ENCODE measurements at places on chromosomes 2 and 18. TPM values are rescaled to one million over a fixed set of nuclear protein-coding genes. Genes with fewer than 3 reads are reported as not detected.

Gene MAPK4
- 26.9 TPM for total RNA-seq

DNA sequence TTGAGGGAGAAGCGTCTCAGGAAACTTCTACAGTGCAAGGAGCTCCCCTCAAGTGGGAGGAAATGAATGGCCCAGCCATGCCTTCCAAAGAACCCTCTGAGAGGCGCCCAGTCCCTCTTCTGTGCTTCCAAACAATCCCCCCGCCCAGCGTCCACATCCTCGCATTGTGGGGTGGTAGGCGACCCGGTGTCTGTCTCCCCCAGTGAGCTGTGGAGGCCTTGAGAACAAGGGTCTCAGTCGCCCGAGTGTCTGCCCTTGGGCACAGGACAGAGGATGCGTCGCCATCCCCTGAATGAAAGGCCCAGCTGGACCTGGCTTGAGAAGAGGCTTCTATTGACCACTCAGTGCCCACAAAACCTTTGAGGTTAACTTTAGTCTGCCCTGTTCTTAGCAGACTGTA is 29.7 kb downstream of the INPP5D start:
- no peak for DNase-seq

Gene ABCG8
- total RNA-seq = 0.11 TPM

DNA sequence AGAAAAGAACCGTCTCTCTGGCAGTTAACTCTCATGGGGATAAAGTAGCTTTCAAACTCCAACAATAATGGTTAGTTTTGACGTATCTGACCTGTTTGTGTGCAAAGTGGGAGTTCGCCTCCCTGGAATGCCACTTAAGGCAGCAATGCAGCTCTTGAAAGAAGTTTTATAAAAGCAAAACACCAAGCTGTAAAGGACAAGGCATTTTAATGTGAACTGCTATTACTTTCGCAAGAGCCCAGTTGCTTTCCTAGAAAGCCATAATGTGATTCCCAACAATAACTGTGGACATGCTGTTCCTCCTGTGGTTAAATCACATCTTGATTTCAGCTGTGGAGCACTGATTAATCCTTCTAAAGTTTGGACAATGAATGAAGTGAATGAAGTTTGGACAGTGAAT is 303.7 kb downstream of the PTPRM start:
- no peak for DNase-seq

Gene CRYGA
- not detected for total RNA-seq

DNA sequence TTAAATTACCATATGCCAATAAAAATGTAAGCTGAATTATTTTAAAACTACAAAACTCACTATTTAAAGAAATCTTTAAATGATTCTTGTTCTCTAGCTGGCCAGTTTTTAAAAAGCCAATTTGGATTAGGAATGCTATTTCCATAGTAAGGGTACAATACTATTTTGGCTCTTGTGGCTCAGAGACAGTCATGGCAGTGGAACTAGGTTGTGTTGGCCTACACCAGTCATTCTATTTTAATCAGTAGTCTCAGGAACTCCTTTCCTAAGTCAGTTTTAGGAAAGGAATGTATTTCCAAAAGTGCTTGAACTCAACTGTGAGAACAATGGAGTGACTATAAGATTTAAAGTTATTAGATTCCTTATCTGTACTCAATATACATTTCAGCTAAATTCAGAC is 5.9 kb downstream of the BOLL start:
- DNase-seq = no peak

DNA sequence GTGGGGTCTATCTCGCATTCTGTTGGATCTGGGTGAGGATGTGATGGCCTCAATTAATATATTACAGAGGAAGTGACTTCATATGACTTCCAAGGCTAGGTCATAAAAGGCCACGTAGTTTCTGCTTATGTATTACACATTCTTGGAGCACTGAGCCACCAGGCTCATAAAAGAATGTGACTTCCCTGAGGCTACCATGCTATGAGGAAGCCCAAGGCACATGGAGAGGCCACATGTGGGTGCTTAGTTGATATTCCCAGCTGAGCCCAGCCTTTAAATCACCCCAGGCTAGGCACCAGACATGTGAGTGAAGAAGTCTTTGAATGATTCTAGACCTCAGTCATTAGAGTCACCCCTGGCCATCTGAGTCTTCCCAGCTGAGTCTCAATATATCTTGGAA is 13.3 kb upstream of the REEP1 start:
- DNase-seq = no peak

DNA sequence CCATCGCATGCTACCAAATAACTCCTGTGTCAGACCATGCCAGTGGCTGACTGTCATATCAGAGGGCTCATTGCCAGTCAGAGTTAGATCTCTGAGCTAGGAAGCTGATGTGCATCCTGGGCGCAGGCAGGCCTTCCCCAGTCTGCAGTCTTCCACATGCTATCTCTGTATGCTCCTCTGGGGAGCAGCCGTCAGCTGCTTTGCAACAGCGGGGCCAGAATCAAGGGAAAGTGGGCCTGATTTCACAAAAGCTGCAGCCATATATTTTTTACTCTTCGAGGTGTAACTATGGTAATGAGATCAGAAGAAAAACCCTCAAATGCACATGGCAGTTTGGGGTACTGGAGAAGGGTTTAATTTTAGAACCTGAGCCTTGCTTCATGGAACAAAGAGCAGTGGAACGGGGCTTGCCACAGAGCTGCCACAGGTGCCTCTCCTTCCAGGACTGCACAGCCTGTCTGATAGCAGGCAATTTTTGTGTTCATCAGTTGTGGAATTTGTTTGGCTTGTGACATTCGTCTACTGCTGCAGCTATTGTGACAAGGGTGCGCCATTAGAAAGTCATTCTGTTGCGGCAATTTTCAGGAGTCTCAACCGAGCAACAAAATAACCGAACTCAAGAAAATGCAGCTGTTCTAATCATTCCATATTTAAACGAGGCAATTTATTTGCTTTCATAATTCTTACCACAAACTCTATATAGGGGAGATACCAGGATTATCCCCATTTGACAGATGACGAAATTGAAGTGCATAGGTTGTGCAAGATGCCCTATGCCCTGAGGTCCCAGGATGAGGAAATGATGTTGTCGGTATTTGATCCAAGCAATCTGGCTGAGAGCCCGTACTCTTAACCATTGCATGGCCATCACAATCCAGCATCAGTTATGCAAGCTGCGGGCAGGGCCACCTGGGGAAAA is 109.6 kb upstream of the CYRIA start:
- no peak for DNase-seq

DNA sequence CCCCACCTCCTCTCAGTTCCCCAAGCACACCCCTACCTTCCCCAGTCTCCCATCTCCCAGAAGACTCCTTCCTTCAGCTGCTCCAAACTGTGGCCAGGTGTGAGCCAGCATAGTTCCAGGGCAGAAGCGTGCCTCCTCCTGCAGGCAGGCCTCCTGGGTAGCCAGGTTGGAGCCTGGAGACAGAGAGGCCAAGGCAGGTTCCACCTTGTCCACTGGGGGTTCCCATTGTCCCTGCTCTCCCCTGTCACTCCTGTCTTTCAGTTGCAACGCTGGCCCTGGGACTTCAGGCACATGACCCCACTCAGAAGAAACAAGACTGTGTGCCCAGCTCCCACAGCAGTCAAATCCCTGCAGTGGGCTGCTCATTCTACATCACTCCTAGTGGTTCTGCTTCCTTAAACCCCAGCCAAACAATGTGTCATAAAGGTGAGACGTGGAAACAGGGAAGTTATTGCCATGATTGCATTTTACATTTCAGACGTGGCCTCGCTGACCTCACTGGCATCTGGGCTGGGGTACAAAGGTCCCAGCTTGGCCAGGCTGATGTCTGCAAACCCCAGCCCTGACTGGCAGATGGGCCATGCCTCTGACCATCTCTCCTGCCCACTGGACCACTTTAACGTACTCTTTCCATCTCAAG is 96.5 kb upstream of the BOD1L2 start:
- no peak for DNase-seq

Gene LYG1
- not detected for total RNA-seq

GRCh38 chr2:216344206-216344949 is 27.9 kb downstream of the MARCHF4 start:
- DNase-seq = no peak

GRCh38 chr2:23452853-23453420 is 68.0 kb downstream of the KLHL29 start:
- DNase-seq = no peak

DNA sequence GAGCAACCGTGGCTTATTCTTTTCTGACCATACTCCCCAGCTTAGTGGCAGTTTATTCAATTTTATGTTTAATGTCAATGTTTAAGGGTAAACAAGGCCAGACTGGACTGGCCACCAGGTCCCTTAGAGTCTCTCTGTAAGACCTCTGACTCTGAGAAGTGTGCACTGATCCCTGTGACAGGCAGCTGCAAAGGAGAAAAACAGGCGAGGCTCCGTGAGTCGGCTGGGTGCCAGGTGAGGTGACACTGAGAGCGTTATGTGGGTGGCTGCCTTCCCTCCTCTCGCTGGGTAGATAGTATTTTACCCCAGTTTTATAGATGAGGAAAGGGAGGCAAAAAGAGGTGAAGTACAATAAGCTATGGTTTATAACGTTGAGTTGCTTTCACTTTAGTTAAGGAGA is 139.4 kb upstream of the HDAC4 start:
- no peak for DNase-seq

Gene PLGLB1
- 2.7 TPM for total RNA-seq

DNA sequence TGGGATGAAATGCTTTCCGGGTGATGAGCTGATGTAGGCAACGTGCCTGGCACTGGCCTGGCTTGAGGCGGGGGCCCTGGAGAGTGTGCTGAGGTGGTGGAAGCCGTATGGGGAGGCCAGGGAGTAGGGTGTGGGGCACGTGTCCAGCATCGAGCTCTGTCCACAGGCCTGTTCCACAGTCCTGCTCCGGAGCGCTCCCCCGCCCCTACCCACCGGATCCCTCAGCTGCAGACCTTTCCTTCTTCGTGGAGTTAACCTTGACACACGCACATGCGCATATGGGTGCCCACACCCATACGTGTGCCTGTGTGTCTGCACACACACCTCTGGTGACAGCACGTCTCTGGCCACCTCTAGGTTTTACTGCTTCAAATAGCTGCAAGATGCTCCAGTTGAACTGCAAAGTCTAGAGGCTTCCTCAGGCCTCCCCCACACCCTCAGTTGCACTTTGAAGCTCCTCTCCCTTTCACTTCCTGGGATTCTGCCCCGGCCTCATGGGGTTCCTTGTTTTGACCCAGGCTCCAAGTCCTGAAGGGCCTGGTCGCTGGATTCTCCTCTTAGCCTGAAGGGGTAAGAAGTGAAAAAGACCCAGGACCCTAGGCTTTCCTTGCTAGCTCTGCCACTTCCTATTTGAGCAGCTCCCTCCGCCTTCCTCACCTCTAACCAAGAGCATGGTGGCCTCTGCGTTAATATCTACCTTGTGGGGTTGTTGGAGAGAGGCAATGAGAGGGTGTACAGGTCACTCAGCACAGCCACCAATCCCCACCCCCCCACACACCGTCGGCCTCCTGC is 49.5 kb downstream of the INHBB start:
- peak; percentile 22 for DNase-seq

Gene SPC25
- total RNA-seq = 0.38 TPM

DNA sequence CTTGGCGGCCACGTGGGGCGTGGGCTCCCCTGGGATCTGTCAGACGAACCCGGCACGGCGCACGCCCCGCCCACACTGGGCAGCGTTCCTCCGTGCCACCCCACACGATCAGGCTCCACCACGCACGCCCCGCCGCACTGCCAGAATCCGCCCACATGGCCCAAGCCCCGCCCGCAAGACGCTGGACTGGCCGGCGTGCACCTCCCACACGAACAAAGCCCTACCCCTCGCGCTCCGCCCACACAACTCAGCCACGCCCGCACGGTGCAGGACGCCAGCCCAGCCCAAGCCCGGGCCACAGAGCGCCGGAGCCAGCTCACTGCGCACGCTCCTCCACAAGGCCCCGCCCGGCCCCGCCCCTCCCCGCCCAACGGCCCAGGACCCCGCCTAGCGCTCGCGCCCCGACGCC is 555 bp downstream of the TMEM18 start:
- DNase-seq = peak; percentile 99

Gene ERFE
- total RNA-seq = not detected

GRCh38 chr2:68464651-68465050 is 2.4 kb downstream of the FBXO48 start:
- DNase-seq = no peak

DNA sequence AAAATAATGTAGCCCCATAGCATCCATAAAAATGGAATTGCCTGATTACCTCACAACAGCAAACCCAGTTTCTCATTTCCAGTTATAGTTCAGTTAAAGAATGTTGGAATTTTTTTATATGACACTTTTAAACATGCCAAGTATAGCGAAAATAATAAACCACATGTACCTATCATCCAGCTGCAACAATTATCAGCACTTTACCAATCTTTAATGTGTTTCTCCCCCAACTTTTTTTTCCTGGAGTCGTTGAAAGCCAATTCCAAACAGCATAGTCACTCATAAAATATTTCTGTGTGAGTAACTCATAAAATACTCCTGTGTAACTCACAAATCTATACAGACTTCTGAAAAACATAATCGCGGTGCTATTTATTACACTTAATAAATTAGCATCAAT is 38.1 kb downstream of the SMAD4 start:
- DNase-seq = no peak

GRCh38 chr2:207869784-207870778 is 100.4 kb upstream of the FZD5 start:
- DNase-seq = no peak

Gene TCF23
- not detected for total RNA-seq

DNA sequence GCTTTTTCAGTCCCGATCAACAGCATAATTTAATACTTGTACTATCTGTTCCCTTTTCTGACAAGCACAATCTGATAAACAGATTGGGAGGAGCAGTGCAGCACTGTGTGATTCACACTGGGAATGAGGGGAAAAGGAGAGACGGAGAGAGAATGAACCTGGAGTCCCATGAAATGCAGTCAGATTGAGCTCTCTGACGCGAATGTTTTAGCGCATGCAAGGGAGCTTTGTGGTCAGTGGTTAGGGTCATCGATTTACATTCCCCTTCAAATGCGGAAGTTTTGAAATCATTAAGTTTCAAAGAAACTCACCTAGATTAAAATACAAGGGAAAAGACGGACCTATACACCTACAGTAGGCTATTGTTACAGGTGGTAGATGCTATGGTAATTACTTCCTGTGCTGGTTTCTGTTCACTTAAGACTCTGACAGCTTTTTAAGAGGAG is 99.6 kb downstream of the KCTD1 start:
- no peak for DNase-seq

Gene KLHL29
- total RNA-seq = 0.65 TPM

DNA sequence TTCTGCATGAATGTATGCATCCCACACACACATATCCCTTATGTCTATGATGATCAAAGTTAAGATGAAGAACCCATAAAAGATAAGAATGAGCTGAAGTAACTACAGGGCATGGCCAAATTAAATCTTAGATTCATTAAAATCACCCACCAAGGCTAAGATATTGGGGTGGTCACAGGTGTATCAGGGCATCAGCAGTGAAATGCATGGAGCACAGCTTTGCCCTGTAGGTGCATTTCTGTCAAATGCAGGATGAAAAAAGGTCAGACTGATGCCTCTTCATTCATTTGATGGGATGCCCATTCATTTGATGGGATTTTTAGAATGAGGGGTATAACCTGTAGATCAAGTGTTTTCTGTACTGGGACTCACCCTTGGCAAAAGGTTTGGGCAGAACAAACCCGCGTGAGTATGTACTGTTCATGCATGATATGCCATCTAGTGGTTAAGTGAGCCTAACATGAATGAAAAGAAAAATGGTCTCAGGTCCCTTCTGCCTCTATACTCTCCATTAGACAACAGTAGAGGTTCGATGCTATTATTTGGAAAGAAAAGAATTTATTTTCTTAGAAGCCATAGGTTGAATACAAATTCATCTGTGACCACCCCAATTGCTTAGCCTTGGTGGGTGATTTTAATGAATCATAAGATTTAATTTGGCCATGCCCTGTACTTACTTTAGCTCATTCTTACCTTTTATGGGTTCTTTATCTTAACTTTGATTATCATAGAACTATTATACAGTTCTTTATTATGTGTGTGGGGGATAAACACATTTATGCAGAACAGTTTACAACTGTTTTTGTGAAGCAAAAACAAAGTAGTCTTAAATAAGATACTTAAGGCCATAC is 43.2 kb upstream of the NOSTRIN start:
- no peak for DNase-seq
